Ovary (tissue), 10 donors: ENCODE measurements at places on chromosomes 1 and 21.

DNA sequence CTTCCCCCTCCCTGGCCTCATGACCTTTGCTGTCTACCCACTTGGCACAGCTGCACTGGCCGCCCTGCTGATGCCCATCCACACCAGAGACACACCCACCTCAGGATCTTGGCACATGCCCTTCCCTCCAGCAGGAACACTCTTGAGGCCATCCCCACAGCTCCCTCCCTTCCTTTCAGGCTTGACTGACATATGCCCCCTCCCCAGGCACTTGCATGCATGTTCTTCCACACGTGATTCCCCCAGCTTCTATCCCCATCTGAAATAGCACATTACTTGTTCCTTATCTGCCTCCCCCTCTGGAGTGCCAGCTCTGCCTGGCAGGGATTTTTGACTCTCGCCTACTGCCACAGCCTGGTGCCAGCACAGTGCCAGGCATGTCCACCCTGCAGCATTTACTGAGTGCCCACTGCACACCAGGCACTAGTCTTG lies 98.5 kb upstream of the SLC25A33 start:
- no peak for DNase-seq

DNA sequence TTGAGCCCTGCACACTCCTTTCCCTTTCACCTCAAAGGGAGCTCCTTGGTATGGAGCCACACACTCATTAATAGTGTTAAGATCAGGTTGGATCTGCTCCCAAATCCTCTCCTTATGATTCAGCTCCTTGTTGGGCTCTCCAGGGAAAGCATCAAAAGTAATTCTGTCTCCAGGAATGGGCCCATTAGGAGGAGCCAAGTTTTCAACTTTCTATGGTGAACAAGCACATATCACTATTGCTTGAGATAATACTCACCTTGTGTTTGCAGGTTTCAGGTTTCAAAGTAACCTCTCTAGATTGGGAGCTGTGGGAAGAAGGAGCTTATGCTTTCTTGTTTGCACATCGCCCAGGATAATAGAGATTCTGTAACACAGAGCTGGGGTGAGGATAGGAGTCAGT lies 164.8 kb downstream of the TNFSF18 start:
- DNase-seq: no peak

- no peak for DNase-seq
These were observed 333.5 kb downstream of the SIPA1L2 start for GRCh38 chr1:232296461-232296860.

- no peak for DNase-seq
These were observed 2.7 kb downstream of the DOCK7 start for GRCh38 chr1:62685431-62685859.

GRCh38 chr1:66275601-66276023 lies 258.3 kb upstream of the SGIP1 start:
- no peak for DNase-seq

DNA sequence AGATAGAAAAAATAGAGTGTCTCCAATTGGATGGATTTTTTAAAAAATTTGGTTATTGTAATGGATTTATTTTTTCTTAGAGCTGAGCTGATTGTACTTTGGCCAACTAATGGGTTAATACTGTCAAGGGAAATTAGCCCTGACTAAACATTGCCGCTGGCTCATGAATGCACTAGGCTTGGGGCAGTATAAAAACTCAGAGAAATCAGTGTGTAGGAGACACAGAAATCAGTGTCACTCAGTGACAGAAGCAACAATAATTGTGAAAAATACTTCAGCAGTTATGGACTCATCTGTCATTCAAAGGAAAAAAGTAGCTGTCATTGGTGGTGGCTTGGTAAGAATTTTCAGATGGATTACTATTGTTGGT lies at the start of gene KMO:
Gene KMO, plus strand, starts transcription at position 217 of the 370 bp plus-strand sequence. Its CDS starts 67 bp downstream, at position 284.
- DNase-seq: no peak

- no peak for DNase-seq
These were observed 11.0 kb downstream of the RAP1A start for GRCh38 chr1:111630567-111630966.

DNA sequence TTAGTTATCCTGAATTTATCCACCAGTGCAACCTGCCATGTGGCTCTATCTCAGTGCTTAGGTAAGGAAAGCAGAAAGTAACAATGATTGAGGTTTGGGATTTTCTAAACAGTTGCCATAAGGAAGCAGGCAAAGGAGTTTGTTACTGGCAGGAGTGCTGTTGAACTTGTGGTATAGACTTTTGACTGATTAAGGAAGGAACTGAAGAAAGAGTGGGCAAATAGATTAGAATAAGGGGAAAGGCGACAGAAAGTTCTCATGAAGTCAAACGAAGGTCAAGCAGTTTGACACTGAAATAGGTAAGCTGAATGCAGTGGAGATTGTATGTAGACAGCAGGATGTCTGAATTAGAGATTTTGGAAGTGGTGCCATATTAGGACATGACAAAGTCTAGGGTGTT lies 24.2 kb upstream of the CR2 start:
- DNase-seq: no peak

- DNase-seq: no peak
These were observed 211.8 kb upstream of the PKN2 start for GRCh38 chr1:88472298-88472697.

GRCh38 chr1:172375211-172375631 lies 45.3 kb upstream of the C1orf105 start:
- DNase-seq: no peak

DNA sequence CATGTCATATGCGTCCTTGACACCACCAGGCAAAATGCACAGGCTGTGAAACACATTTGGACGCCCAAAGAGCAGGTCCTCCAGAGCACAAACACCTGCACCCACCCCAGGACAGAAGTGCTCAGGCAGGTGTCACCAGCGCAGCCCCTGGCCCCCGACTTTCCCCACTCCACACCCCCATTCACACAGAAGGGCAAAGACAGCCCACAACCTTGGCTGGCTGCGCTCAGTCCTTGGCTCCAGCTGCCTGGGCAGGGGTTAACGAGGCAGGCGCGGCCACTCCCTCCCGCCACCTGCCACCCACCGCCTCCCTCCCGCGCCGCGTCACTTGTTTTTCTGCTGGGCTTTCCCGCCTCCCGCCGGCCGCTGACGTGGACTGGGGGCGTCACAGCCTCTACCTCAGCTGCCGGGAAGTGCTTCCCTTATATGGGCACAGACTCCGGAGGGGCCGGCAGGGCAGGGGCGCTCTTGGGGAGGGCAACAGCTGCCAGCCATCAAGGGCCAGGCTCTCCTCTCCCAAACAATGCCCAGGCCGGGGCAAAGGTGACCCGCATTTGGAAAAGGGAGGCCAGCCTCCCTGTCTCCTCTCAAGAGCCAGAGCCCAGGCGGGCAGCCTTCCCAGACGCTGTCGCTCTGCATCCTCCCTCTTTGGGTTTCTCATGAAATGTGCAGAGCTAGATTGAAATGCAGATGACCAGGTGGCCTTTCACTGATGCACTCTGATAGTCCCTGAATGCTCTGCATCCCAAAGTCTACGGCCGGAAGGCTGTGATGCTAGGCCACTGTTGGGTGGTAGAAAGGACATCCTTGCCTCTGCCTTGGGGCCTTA lies 14.8 kb upstream of the BTG2 start:
- peak; percentile 98 for DNase-seq

- DNase-seq: no peak
These were observed 10.0 kb upstream of the CDA start for GRCh38 chr1:20578721-20579395.

GRCh38 chr1:52613636-52614373 lies 11.6 kb downstream of the GPX7 start:
- no peak for DNase-seq

DNA sequence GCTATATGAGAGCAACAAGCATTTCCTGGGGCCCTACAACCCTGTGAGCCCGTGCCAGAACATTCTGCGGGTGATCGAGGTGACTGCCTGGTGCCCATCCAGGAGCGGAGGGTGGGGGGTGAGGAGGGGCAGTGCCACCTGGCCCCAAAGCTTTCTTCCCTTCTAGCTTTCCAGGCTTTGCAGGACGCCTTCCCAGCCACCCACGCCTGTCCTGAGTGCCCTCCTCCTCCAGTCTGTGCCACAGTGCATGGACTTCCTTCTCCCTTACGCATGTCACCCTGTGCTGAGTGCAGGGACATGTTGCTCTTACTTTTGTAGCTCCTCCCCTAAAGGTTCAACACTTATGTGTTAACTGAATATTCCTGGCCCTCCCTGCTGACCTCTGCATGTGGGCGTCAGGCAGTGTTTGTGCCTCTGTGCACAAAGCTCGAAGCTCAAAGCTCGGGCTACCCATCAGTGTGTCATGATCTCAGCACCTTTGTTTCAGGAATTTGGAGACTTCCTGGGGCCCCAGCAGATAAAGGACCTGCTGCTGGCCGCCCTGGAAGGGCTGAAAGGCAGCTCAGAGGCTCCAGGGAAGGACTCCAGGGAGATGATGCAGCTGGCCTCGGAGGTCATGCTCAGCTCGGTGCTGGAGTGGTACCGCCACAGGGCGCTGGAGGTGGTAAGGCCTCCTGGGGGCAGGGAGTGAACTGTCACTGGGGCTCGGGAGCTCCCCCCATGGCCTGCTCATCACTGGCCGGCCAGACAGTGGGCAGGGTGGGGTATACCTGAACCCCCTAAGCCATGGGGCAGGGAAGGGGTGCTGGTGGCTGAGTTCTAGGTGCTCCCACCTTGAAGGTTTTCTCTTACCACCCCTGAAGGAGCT lies 36.7 kb upstream of the TTC4 start:
- DNase-seq: no peak

DNA sequence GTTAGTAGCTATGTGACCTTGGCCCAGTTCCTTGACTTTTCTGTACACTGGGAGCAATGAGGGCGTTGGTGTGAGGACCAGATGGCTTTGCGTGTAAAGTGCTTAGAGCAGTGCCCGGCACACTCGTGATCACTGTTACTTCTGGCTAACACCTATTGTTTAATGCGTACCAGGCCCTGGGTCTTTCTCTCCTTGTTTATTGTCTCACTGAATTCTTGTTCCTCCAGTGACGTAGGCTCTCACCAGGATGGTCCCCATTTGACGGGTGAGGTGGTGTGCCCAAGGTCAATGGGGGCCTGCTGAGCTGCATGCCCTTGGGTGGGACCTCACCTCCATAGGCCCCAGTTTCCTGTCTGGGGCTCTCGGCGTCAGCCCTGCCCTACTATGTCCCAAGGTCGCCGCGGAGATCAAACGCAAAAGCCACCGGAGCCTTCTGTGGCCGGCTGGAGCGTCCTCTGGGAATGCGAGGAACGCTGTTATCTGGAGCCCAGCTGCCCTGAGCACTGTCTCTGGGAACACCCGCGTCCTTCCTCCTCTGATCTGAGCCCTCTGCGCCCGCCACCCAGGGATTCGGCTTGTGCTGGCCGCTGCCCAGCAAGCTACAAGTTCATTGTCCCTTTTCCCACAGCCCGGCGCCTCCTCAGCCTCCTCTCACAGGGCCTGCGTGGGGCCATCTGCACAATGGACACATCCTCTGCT lies 28.9 kb downstream of the ALPL start:
- peak; percentile 75 for DNase-seq

GRCh38 chr1:201706109-201706508 lies 122.8 kb upstream of the IPO9 start:
- DNase-seq: no peak

DNA sequence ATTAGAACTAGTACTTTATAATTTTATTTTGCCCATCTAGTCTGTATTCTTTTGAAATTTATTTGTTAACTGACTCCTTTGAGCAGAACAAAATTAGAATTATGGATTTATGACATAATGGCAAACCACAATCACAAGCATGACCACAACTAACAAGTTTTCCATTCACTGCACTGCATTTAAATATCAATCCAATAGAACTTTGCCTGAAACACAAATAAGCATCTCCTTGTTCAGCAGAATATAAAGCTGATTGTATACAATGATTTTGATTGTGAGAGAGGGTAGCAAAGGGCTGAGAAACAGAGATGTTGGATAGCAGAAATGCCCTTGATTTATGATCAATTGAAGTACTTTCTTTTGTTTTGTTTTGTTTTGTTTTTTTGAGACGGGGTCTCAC lies 495.5 kb upstream of the RGS18 start:
- no peak for DNase-seq
